Neural crest cell (in vitro differentiated cells): ENCODE measurements at places on chromosomes 12 and 14.

- DNase-seq: no peak
Measured at GRCh38 chr14:50733494-50733893, 65.4 kb upstream of the SAV1 start.

DNA sequence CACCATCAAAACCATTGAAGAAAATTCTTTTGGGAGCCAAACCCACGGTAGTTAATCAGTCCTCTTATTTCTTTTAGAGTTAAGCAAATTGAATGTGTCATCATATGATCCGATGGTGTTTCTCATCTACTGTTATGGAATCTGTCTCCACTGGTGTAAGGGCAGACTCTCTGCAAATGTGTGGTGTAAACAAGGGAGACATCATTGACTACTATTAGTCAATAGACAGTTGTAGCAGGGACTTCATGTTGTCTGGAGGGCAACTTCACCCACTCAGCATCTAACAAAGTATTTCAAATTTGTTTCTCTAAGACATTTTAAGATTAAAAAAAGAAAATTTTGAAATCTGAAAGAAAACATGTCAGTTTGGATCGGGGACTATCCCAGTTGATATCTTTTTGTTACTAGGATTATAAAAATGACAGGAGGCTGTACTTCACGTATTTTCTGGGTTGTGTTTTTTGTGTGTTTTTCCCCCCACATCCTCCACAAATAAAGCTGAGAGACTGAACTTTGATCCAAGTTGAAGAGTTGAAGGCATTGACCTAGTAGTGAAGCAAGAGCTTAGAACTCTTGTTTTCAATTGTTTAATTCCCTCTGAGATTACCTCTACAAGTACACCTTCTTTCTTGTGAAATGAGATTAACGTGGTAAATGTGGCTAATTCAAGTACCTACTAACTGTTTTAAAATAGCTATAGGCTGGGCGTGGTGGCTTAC lies 4.0 kb downstream of the GOLGA5 start:
- DNase-seq: no peak

DNA sequence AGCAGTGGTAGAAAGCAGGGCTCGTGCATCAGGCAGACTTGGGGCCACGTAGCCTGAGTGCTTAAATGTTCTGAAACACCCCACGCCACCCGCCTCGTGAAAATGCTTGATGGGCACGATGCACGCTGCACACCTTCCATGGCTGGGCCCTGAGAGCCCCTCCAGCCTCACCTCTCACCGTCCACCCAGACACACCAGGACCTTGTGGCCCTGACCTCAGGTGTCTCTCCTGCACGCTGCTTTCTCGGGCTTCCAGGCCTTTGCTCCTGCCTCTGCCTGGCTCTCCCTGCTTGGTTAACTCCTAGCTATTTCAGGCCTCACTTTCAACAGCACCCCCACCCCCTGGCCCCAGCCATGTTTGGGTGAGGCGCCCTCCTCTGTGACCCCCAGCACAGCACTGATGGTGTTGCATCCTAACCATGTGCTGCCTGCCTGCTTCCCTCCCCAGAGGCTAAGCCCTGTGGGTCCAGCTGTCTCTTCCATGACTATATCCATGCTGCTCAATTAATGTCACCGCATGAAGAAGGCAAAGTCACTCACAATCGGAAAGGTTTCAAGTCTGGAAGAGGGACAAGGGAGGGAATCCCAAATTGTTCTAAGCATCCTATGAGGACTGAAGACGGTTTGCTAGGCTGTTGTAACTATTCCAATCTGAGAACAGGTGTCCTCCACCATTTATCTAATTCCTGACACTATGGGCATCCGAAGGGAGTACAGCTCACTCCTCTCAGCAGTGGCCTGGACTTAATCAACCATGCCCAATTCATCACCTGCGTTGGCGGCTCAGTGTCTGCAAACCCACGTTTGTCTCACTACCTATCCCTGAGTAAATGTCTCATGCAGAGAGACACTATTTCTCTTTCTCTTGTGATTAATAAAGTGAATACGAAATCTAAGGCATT lies 82.2 kb downstream of the CCDC88C start:
- DNase-seq: no peak

GRCh38 chr14:72836085-72836484 lies 57.8 kb downstream of the DPF3 start:
- no peak for DNase-seq

DNA sequence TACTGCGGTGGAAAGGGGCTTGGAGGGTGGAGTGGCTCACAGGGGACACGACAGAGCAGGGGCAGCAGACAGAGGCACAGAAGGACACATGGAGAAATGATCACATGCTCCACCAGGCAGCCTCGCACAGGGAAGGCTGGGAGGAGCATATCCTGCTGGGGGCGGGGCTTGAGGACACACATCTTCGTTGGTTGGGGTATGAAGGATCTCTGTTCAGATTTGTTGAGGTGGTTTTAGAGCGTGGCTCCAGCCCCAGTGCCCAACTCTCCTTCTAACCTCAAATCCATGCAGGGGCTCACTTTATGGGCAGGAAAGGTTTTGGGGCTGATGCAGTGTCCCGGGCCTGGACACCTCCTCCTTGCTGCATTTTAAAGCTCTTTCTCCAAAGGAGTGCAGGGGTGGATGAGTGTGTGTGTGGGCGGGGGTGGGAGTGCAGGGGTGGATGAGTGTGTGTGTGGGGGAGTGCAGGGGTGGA lies 733 bp upstream of the P3H3 start:
- peak; percentile 87 for DNase-seq

- DNase-seq: no peak
Measured at GRCh38 chr12:120586206-120586605, 5.0 kb upstream of the POP5 start.

- peak; percentile 70 for DNase-seq
Measured at GRCh38 chr14:75132382-75133086, 5.7 kb upstream of the NEK9 start.

DNA sequence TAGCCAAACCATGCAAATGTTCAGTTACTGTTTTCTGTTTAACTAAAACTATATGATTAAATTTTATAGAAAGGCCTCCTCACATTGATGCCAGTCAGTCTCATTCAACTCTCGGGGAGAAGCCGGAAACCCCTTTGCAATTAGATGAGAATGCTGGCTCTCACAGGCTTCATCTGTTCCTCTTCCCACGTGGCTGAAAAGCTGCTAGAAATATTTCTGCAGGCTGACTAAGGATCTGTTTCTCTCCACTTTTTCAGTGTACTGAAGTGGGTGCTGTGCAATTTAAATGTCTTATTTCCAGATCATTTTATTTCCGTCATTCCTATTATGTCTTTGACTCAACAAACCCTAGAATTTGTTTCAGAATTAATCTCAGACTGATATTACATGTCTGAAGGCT lies 17.4 kb upstream of the KCNH3 start:
- DNase-seq: no peak

DNA sequence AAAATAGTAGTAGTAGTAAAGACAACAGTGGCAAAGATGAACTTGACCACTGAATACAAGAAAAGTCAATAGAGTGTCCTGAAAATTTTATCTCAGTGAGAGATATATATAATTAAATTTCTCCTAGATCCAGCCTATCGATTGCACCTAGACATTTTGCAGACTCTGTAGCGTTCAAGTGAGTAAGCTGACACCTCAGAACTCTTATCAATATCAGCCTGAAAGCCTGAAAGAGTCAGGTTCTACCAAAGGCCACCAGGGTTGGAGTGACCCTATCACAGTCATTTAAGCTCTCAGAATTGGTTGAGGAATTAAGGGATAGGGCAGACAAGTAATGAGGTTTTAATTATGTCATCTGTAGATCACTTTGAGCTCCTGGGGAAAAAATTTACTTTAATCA lies 174.6 kb downstream of the SRGAP1 start:
- DNase-seq: no peak

DNA sequence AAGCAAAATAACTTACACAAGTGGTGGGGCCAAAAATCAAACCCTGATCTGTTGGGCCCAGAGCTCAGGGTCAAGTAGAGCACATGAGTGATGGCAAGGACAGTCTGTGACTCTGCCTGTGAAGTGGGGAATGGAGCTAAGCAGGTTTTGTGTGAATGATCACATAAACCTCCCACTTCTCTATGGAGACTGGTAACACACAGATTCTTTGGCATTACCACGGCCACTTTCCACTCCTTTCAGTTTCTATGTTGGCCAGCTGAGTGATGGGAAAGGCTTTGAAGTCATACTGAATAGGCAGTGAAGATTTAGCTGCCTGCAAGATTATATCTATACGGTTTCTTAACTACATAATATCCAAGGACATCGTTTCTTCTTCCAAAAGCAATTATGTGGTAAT lies 97.9 kb downstream of the ARMH4 start:
- no peak for DNase-seq

DNA sequence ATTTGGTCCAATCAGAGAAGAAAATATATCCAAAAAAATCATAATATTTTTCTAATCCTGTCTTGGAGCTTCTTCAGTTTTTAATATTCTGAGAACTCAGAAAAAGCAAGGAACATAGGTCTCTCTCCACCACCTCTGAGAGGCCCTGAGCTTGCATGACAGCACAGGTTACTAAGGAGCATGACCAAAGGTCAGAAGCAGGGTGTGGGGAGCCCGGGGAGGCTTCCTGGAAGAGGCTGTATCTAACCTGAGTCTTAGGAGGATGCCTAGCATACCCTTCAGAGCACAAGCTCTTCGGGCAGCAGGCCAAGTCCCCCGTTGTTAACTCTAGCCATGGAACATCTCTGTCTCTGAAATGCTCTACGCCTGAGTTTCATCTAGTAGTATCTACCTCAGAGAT lies 15.7 kb upstream of the STON2 start:
- no peak for DNase-seq

GRCh38 chr12:46373301-46374296 lies 1.0 kb upstream of the SLC38A2 start:
- DNase-seq: peak; percentile 57

- DNase-seq: no peak
Measured at GRCh38 chr14:23113431-23114119, 5.5 kb downstream of the CEBPE start.

DNA sequence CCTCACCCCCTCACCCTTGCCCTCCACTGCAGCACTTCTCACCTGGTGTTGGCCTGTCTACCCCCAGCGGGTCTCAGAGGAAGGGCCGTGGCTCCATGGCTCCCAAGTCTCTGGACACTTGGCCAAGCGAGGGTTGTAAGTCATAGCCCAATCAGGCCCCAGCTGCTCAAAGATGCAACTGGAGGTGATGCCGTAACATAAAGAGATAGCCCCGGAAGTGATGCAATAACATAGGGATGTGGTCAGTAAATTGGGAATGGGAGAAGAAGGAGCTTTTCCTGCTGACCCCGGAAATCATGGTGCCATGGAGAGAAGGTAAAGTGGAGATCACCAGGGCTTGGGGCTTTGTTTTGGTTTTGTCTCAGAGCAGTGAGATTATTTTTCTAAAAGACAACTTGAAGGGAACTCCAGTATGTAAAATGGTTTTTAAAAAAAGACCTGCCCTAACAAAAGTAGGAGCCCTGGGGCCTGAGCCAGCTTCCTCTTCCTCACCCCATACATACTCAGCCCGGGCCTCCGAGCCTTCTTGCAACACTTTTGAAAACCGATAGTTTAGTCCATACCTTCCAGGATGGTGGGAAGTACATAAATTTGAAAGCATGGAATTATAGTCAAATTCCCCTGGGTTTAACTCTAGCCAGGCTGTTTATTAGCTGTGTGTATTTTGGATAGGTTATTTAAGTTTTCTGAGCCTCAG lies 212.5 kb downstream of the CRADD start:
- no peak for DNase-seq

DNA sequence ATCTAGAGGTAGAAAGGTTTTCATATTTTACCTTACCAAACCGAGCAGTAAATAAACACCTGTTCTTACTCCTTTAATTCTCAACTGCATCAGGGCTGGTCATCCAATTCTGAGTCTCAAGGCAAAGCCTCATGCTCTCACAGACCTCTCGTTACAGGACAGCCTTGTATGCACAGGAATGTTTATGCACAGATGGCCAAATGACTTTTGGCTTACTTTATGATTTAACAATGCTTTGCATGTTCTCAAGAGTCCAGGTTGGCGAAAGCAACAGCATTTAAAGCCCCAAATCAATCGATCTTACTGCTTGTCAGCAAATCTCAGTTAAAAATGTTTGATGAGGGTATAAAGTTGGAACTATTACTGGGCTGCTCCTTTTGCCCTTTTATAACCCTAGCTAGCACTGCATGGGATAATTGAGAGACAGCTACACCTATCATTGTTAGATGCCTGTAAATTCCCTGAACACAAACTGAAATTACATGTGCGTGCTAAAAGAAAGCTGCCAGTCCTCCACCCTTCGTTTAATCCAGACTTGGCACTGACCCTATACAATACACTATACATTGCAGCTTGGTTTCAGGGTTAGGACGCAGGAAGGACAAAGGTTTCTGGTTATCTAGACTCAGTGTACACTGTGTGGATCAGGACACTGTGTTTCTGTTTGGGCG lies 63.6 kb downstream of the TMCC3 start:
- no peak for DNase-seq

GRCh38 chr14:59895721-59896120 lies 24.2 kb upstream of the LRRC9 start:
- no peak for DNase-seq

- DNase-seq: no peak
Measured at GRCh38 chr14:36781897-36782296, 120.2 kb downstream of the PAX9 start.

DNA sequence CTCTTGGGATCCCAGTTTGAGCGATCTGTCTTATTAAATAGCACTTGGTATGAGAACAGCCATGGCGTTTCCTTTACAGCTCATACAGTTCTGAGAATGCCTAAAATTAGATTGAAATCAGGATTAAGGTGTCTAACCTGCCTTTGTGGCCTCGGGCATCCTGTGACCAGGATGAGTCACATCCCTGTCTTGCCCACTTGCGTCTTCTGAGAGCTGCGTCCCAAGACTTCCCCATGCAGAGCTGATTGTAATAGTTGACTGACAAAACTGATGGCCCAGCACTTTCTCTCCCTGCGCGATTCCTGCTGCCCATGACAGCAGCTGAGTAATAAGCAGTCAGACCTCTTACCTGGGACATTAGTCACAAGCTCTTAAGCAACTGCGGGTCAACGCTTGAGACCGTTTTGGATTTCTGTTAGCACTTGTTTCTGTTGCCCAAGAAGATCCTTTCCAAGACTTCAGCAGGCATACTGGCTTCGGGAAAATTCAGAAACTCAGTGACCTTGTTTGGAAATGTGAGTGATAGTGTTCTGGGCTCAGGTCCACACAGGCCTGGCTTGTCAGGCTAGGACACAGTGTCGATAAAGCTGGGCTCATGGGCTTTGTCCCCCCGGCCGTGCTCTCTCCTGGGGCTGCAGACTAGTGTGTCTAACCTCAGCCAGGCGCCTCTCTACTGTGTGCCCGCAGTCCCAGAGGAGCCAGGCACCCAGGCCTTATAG lies 169.9 kb upstream of the HIF1A start:
- DNase-seq: no peak

DNA sequence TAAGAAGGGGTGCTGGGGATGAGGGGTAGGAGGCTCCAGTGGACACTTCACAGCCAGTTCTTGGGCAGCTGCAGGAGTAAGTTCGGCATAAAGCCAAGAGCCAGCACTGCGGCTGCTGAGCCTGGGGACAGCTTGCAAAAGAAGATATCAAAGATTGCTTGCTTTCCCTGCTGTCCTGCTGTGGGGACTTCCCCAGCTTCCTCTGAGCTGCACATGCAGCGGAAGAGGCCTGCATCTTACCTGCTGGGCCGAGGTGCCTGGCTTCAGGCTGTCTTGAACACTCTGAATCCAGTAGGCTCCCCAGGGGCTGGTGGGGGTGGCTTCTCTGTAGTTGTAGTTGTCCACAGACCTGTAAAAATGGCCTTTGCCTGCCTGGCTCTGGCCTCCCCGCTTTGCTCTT lies 1.3 kb downstream of the CHGA start:
- DNase-seq: no peak

GRCh38 chr14:69054030-69054429 lies 74.9 kb upstream of the ACTN1 start:
- no peak for DNase-seq
